ENCODE measurements at places on chromosomes 7 and 10.

- DNase-seq: no peak
Observed at GRCh38 chr10:38159004-38159403, 64.9 kb downstream of the ZNF37A start.

GRCh38 chr10:12659706-12660105 is 310.4 kb downstream of the CAMK1D start:
- no peak for DNase-seq

GRCh38 chr7:118861581-118861980 is 637.1 kb downstream of the ANKRD7 start:
- DNase-seq: no peak

- DNase-seq: no peak
Observed at GRCh38 chr7:129877146-129877792, 75.5 kb downstream of the UBE2H start.

DNA sequence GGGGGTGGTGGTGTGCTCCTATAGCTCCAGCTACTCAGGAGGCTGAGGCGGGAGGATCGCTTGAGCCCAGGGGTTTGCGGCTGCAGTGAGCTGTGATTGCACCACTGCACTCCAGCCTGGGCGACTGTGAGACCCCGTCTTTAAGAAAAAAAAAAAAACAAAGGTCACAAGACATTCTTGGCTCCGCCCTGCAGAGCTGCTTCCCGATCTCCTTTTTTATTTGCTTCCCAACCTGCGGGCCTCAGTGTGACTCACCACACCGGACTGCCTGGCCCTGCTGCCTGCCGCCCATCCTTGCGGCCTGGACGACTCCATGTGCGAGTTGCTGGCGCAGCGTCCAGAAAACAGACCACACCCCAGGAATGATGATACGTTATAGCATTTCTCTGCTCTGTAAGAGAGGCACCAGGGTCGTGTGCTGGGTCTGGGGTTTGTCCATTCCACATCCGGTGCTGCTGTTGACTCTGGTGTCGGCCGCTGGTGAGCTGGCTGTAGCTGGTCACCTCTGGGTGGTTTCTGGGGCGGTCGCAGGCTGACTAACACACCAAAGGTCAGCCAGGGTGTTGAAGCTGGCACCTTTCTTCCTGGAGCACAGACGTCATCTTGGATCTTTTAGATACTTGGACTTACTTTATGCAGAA is 123.6 kb downstream of the TCF7L2 start:
- no peak for DNase-seq

DNA sequence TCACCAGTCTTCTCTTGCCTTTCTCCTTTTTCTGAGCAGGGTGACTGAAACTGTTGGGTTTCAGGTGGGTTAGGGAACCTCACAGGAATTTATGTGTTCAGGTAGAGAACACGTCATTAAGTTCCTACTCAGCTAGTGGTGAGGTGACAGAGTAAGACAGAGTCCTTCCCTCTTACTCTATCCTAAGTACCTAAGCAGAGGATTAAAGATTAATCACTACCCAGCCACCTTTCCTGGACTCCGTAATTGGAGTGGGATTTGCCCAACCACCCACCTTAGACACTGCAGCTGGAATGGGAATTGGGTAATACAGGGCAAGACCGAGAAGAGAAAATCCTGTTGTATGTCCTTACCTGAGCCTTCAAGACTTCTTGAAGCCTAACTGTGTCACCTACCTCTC is 158.1 kb downstream of the LRRC4 start:
- no peak for DNase-seq

DNA sequence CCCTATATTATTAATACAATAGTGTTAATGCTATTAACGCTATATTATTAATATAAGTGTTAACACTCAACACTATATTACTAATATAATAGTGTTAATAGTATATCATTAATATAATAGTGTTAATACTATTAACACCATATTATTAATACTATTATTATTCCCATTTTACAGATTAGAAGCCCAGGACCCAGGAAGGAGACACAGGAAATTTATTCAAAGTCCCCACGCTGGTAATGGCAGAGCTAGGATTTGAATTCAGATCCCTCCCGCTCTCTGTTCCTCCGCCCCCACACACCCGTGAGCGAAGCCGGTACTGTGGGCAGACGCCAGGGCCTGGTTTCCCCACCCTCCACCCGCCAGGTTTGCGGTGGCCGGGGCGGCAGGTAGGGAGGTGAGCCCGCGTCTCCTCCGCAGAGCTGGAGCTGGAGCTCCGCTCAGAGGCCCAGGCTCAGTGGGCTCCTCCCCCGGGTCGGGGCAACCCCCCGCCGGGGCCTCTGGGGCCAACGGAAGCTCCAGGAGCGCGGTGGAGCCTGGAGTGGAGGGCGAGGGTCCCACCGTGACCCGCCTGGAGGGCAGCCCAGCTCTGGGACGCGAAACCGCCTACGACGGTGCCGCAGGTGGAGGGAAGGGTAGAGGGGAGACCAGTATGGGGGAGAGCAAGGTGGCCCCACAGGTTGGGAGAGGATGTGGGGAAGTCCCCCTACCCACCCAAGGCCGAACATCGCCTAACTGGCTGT is at the start of gene TMEM225B:
Gene TMEM225B (plus strand): TSS at position 506 of the 740 bp plus-strand sequence. CDS start 6,122 bp downstream, outside the sequence.
- no peak for DNase-seq

DNA sequence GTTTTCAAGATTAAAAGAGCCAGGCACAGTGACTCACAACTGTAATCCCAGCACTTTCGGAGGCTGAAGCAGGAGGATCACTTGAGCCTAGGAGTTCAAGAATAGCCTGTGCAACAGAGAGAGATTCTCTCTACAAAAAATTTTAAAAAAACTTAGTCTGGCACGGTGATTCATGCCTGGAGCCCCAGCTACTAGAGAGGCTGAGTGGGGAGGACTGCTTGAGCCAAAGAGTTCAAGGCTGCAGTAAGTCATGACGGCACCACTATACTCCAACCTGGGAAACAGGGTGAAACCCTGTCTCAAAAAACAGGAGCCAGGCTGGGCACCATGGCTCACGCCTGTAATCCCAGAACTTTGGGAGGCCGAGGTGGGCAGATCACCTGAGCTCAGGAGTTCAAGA is 86.6 kb upstream of the KCTD7 start:
- DNase-seq: no peak

GRCh38 chr10:72328829-72329204 is 25.9 kb downstream of the DNAJB12 start:
- DNase-seq: no peak

DNA sequence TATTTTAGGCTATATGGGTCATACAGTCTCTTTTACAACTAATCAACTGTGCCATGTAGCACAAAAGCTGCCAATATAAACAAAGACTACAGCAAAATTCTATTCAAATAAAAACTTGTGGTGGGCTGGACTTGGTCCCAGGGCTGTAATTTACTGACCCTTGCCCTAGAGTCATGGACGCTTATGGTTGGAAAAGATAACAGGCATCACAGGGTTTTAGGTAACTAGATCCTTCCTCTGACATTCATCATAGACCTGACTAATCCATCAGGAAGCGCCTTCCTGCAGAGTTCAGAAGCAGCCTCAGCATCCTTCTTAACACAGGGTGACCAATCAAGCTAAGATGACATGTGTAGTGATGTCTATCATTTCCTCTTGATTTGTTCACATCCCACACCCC is 40.2 kb upstream of the GPAM start:
- DNase-seq: no peak

DNA sequence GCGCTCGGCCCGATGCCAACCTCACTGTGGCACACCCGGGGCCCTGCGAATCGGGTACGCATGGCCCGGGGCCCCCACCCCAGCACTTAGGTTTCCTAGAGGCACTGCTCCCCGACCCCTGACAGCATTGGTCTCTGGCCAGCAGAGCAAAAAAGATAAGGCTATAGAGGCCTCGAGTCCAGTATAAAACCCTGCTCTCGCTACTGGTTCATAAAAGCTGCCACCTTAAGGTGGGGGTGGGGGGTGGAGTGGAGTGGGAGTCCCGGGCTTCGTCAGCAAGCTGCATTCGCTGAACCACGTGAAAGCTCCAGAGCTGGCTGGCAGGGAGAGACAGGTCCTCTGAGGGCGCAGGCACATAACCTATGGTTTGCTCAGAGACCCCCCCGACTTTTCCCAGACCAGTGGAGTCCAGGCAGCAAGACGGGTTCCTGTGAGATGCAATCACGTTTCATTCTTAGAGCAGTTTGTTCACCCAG is 1.3 kb downstream of the KAZALD1 start:
- no peak for DNase-seq

GRCh38 chr7:2735744-2736143 is 47.7 kb downstream of the AMZ1 start:
- DNase-seq: no peak

DNA sequence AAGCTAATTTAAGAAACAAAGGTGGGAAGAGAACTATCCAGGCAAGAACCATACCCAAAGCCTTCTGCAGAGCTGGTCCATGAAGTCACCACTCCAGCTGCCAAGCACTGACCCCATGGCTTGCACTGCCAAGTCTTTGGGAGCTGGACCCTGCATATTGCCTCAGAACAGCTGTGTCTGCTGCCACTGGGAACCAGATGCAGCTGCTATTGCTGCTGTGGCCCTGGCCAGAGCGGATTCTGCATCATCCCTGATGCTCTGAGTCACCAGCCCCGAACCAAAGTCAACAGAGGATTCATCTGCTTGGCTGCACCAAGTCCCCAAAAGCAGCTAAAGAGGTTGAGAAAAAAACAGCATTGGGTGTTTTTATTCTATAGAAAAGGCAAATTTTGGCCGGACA is 39.2 kb upstream of the GSAP start:
- no peak for DNase-seq

- DNase-seq: no peak
Observed at GRCh38 chr7:85851571-85852193, 664.8 kb upstream of the SEMA3D start.

DNA sequence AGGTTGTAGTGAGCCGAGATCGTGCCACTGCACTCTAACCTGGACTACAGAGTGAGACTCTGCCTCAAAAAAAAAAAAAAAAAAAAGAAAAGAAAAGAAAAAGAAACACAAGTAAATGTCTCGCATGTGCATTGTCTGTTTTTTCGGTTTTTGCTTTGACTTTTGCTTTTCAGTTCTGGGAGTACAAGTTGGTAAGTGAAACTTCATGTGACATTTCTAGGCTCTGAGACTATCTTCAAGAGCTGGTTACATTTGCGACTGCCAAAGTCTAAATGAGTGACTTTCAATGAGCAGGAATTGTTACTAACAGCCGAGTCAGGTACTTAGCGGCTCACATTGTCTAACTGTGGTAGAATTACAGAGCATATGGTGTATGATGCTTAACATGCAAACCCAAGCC is 107.0 kb upstream of the CELF2 start:
- DNase-seq: no peak

GRCh38 chr10:22554461-22555182 is 159.8 kb downstream of the PIP4K2A start:
- no peak for DNase-seq

- DNase-seq: no peak
Observed at GRCh38 chr10:104706886-104707285, 65.8 kb downstream of the SORCS3 start.

DNA sequence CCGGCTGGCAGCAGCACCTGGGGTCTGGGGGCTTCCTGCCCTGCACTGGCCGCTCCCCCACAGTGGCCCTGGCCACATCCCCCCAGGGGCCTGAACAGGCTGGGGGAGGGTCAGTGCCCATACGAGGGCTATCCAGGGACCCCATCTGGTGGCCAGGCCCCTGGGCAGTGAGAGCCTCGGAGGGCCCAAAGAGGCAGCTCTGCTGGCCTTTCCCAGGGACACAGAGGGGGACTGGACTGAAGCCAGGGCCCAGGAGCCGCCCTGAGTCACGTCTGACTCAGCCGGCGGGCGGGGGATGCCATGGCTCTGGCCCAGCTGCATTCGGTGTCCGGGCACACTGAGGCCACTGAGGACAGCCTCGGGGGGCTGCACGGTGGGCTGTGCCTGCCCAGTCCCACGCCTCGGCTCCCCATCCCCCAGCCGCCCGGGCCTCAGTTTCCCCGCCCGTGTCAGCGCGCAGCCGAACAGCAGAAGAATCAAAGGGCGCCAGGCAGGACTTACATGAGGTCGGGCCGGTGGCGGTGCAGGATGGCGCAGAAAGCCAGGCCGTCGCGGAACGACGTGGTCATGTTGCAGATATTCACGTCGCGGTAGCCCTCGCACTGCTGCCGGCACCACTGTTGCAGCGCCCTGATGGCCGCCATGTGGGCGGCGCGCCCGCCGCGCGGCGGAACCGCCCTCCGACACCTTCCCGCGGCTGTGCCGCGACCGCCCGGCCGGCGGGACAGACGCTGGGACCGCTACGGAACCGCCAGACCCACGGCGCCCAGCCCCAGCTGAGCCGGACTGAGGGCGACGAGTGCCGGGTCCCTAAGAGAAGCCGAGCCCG is at the start of gene MICALL2:
Gene MICALL2 (minus strand): TSS at position 788 of the 829 bp plus-strand sequence. CDS start 144 bp downstream, at position 644.
- no peak for DNase-seq

- no peak for DNase-seq
Observed at GRCh38 chr7:28835800-28836199, 122.3 kb downstream of the TRIL start.

DNA sequence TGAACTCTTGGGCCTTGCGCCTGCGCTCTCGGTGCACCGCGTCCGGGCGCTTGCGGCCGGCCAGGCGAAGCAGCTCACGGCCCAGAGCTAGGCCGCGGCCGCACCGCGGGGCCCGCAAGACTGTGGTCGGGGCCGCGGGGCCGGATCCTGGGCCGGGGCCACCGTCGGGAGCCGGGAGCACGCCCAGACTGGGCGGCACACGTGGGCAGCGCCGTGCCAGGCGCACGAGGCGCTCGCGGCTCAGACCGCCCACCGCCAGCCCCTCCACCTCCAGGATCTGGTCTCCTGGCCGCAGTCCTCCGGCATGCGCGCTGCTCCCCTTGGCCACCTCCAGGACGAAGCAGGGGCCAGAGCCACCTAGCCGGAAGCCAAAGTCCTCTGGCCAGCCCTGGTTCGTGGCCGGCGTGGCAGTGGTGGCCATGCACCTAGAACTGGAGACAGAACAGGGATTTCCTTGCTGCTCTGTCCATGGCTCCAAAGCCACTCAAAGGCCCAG is at the start of gene GRID2IP:
Gene GRID2IP (minus strand): TSS at position 446 of the 496 bp plus-strand sequence. CDS start 25 bp downstream, at position 421.
- no peak for DNase-seq

DNA sequence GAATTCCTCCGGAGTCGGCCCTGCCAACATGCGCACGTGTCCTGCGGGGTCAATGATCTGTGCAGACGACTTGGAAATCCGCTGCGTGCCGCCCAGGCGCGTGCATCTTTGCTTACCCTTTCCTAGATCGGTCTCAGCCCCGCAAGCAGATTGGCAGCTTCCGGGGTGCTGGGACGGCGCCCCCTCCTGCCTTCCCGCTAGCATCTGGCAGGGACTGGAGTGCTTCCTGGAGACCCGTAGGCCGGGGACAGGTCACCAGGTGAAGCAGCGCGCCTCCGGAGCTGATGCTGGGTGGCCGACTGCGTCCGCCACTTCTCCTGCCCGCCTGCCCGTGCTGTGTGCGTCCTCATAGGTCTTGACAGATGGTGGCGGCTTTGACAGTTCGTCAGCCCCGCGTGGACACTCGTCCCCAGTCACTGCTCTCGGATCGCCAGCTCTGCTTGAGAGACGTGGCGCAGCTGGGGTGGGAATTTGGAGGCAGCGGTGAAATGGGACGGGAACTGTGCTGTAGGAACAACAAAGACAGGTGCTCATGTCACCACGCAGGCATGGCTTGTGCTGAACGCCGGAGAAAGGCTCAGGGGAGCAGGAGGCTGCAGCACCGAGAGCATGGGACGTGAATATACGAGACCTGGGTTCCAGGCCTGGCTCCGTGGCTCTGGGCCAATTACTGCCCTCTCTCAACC is 21.9 kb upstream of the KCNK18 start:
- DNase-seq: no peak

- DNase-seq: no peak
Observed at GRCh38 chr10:75639736-75640135, 208.3 kb downstream of the LRMDA start.
